ENCODE measurements at places on chromosomes 13 and 19.
A peak's percentile ranks its signal among the peaks of the same experiment; 100 is the strongest.

DNA sequence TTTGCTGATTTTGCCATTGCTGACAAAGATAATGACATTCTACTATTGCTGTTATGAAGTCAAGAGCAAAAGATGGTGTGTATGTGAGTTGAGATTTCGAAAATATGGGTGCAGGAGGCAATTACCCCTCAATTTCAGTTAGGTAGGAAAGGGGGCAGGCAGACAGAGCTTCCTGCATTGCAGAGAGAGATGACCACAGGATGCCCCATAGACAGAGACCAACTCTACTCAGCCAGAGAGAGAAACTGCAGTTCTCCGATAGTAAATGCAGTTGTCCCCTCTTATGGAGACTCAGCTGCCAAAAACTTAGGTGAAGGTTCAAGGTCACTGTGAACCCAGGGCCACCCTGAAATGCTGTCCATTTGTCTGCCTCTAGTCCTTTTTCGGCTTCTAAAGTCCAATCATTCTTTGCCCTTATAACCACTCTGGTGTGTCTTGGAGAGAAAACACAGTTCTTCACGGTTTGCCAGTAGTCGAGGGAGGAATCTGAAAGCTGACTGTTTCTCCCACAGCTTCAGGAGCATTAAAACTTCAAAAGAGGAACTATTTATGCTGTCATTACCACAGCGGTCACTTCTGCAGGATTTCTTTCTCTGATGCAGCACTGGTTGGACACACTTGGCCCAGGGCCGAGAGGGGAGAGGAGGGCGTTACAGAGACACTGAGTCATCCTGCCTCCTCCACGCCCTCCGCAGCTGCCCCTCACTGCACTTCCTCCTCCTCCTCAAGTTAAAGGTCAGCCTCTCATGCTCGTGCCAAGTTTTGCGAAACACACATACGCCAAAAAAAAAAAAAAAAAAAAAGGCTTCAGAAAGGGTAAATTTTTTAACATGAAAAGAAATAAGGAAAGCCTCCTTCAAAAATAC is 264.3 kb downstream of the FOXO1 start:
- no peak for DNase-seq

DNA sequence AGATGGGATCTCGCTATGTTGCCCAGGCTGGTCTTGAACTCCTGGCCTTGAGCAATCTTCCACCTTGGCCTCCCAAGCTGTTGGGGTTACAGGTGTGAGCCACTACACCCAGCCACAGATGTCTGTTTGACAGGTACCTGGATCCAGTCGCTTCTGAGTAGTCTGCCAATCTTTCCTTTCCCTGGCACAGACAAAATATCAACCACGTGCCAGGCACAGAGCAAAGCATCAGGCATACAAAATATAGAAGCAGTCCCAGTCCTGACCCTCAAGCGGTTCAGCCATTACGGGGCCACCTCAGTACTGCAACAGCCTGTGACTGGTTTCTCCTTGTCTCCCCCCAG is 3.8 kb downstream of the ELAVL1 start:
- no peak for DNase-seq

DNA sequence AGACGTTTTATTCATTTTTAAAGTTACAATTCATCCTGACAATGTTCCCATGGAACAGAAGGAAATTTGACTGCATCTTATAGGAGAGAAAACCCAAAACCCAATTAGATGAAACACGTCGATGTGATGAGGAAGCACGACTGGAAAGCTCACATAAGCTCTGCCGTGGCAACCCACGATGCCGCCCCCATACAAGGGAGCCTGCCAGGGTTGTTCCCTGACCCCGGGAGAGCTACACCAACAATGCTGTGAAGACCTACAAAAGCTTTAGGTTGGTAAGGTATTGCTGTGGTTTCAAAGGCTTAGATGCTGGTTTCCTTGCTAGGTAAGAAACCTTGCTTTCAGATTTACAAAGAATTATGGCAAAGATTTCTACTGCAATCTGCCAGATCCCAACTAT is 393.1 kb downstream of the KLF12 start:
- DNase-seq: no peak

DNA sequence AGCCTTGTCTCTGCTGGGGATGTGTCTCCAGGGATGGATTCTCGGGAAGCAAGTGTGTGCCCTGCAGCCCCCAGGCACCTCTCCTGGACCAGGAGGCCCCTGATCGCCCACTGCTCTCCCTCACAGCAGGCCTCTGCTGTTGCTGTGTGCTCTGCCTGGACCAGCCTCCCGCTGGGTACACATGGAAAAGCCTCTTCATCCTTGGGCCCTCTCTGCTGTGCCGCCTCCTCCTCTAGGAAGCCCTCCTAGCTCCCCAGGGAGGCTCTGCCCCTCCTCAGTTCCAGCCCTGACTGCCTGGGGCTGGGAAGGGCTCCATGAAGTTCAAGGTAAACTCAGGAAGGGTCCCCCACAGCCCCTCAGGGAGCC is 12.0 kb downstream of the NDUFA11 start:
- DNase-seq: no peak

DNA sequence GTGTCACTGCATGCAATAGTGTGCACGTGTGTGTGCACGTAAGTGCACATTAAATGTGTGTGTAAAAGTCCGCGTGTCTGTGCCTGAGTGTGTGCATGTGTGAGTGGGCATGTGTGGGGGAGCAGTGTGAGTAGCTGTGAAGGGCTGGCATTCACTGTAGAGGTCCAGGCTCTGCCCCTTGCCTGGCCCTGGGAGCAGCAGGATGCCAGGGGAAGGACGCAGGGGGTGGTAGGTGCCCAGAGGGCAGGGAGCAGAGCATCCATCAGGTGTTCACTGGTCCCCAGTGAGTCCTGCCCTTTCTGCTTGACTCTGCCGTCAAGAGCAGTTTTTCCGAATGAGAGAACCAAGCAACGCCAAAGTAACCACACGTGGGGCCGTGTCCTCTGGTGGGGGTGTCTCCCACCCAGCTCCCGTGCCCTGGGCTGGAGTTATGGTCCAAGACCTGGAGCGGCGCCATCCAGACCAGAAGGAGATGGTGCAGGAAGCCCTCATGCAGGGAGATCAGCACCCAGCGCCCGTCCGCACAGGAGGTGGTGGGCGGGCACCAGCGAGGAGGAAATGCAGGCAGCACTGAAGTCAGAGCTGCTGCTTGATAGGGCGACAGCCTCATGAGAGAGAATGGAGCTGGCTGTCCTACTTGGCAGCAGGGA is 68.5 kb downstream of the TEX29 start:
- DNase-seq: no peak

DNA sequence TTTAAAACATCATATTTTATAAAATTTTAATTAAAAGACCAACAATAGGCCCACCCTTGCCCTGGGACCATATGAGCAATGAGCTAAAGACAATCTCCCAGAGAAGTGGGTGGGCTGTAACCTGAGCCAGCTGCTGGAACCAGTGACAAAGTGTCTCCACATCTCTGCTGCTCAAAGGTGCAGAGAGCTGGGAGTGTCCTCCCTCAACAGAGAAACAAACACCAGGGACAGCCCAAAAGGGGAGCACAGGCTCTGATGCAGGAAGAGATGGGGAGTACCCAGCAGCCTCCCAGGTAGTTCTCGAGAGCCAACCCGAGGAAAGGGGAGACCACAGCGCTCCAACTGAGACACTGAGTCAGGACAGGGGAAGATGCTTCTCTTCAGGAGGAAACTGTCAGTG is 39.1 kb downstream of the DOCK9 start:
- peak; percentile 52 for DNase-seq

DNA sequence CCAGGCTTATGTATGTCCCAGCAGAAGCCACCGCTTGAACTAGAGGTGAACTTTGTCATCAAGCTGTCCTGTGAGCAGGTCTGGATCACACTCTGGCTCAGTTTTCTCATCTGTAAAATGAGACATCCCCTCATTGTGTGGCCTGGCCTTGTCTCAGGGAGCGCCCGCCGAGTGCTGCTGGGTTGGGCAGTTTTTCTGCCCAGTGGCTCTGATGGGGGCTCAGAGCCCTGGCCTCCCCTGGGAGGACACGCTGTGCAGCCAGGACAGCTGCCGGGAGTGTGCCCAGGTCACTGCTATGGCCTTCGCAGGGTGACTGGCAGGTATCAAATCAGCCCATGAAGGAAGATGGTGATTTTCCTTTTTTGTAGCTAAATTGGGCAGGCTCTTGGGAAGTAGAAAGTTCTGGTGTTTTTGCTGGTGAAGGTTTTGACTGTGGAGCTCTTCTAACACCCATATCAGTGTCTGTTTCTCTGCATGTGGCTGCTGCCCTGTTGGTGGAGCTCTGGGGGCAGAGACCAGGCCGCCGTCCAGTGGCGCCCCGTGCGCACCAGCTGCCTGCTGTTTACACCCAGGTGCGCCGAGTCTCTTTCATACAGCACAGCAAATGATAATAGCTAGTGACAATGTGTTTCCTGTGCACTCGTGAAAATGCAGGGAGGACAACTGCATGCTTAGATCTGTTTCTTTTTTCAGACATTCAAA is 40.8 kb downstream of the SLC7A9 start:
- no peak for DNase-seq

GRCh38 chr19:5530701-5531100 is 37.1 kb downstream of the TINCR start:
- no peak for DNase-seq

DNA sequence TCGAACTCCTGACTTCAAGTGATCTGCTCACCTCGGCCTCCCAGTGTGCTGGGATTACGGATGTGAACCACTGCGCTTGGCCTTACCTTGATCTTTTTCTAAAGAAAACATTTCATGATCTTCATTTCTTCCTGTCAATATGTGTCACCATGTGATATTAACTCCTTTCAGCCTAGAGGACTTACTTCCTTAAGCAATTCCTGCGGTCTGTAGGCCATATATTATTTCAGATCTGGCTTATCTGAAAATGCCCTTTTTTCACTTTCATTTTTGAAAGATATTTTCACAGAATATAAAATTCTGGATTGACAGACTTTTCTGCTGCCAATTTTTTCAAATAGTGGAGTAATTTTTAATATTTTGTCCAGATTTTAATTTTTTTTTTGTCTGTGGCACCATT is 2.0 kb upstream of the GPR32 start:
- DNase-seq: no peak

GRCh38 chr19:9705836-9706235 is 30.9 kb upstream of the ZNF562 start:
- DNase-seq: no peak

- DNase-seq: peak; percentile 81
Measured at GRCh38 chr19:39138221-39139211, 12.9 kb downstream of the PAK4 start.

Measured in D341Med (cell line).